Choroid plexus epithelial cell (primary cell): ENCODE measurements at places on chromosomes 5 and 9.

DNA sequence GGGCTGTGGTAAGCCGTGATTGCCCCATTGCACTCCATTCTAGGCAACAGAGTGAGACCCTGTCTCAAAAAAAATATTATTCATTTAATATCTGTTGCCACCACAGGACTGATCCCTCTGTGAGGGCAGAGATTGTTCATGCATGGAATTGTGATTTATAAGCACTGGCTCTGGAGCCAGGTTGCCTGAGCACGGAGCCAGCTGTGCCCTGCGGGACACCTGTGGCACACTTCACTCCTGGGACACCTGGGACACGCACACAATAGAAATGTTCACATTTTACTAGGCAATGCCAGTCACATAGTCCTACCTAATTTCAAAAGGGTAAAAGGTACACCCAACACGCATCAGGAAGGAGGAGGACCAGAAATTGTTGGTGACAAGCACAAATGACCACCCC, 83.0 kb upstream of the GABRP start:
- no peak for DNase-seq

- no peak for DNase-seq
Measured at GRCh38 chr5:140329739-140330481, 16.5 kb downstream of the HBEGF start.

- DNase-seq = no peak
Measured at GRCh38 chr9:129121483-129121882, 10.3 kb downstream of the PTPA start.

- no peak for DNase-seq
Measured at GRCh38 chr5:132819468-132819867, 6.4 kb downstream of the SOWAHA start.

DNA sequence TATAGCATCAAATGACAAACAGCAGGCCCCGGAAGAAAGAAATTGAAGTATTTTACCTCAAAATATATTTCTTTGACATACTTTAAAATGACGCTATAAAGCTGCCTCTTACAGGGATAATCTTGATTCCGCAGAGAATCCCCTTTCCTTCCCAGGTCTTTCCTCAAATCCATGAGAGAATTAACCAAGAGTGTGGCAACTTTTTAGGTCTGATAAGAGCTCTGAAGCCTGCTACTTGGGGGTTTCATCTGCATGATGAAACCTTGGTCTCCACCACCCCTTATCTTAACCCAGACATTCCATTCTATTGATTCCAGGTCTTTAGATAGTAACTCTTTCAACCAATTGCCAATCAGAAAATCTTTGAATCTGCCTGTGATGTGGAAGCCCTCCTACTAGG, 173.8 kb downstream of the CEMIP2 start:
- DNase-seq = no peak

- DNase-seq = peak; percentile 11
Measured at GRCh38 chr9:132548751-132549640, 33.4 kb upstream of the BARHL1 start.

GRCh38 chr5:150313921-150314716, 11.4 kb upstream of the ARSI start:
- no peak for DNase-seq

DNA sequence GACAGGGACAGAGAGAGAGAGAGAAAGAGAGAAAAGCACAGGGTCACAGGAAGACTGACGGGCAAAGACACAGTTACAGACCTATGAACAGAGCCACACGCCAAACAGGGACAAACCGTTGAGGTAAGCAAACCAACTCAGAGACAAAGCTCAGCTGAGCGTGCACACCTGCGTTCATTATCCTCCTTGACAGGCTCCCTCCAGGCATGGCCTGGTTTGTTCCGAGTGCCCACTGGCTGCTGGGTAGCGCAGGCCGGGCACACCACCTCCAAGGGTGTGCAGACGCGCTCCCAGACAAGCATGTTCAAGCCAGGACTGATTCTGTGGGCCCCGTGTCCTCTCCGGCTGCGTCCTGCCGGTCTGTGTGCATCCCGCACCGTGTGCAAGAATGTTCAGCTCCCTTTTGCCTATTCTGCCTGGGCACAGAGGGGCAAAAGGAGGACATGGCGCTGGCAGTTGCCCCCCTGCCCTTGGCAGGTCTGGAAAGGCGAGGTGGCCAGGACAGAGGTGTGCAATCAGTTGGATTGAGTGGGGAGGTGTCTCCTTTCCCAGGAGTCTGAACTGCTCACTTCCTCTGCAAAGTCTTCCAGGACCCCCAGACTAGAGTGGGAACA, 467 bp upstream of the SMIM32 start:
- DNase-seq = no peak

GRCh38 chr5:155311721-155312120, 298.2 kb downstream of the KIF4B start:
- DNase-seq = no peak

GRCh38 chr9:104911032-104911607, 16.8 kb downstream of the ABCA1 start:
- peak; percentile 47 for DNase-seq
